GM23248 (cell line): ENCODE measurements at places on chromosomes 12 and 14.

DNA sequence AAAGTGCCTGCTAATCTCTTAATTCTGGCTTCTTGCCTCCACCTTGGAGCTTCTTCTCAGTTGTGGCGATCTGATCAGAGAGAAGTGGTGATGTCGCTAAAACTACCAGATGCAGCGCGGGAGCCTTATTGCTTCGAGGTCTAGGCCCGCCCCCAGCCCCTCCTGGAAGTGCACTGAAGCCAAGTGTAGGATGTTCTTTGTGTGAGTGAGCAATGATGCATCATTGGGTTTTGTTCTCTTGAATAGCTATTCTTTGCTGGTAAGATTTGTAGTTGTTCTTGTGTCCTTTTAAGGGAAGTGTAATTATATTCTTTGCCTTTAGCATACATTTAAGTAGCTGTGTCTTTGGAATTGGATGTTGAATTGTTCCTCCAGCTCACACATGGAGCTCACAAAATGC is 35.8 kb downstream of the MTHFD1 start:
- peaks cover 12% of the 10 kb centered on the region for H3K4me1 ChIP-seq
- DNase-seq = peak; percentile 46
- H3K27ac ChIP-seq = no peak overlapping the region
- H3K27me3 ChIP-seq = no peaks in the 10 kb centered on the region
- no peak overlapping the region for H3K4me3 ChIP-seq
- H3K36me3 ChIP-seq = peaks cover 22% of the 10 kb centered on the region

- H3K27ac ChIP-seq = peak overlapping the region; percentile 56
- H3K36me3 ChIP-seq = peaks cover 17% of the 10 kb centered on the region; the same call in 1 of the 2 replicates
- DNase-seq = peak; percentile 79
- H3K4me3 ChIP-seq = peak overlapping the region; percentile 95
- no peaks in the 10 kb centered on the region for H3K27me3 ChIP-seq
- H3K4me1 ChIP-seq = peaks cover 20% of the 10 kb centered on the region
These were observed 1.3 kb downstream of the ESYT1 start for GRCh38 chr12:56129206-56129941.

DNA sequence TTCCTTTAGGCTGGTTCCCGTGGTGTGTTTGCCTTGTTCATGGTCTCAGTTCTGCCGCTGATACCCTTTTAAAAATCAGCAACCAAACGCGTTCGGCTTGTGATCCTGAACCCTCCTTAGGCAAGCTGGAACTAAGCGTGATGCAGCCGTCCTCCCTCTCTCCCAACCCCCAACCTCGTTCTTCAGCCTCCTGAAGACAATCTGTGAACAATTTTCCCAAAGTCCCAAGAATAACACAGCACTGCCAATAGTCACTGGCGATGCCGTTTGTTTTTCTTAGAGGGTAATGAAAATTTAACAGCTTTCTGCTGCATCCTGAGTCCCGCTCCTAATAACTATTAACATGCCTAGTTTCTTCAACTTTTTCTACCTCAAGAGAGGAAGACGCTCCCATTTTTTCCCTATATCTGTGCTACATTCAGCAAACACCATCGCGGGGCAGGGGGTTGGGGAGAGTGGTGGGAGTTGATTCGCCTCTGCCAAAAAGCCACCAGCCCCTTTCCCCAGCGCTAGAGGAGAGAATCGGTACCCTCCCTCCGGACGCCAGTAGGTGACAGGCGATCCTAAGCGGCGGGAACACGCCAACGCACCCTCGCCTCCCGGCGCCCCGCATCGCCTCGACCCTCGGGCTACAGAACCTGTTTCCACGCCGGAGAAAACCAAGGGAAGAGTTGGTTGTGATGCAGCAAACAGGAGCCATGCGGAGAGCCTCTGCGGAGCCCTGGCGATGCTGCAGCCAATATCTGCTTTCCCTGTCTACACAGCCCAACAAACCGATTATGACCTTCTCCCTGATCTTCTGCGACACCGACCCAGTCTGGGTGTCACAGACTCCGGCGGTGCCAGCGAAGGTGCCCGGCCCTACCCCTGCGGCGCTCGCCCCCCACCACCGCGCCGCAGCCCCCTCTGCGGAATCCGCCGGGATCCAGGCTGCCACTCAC is 752 bp downstream of the PRICKLE1 start:
- H3K36me3 ChIP-seq = no peaks in the 10 kb centered on the region
- H3K27me3 ChIP-seq = no peaks in the 10 kb centered on the region
- peak; percentile 71 for DNase-seq
- H3K27ac ChIP-seq = no peak overlapping the region; the same call in 1 of the 2 replicates
- peak overlapping the region; percentile 87 for H3K4me3 ChIP-seq

GRCh38 chr14:98014851-98015615 is 1217.9 kb downstream of the VRK1 start:
- H3K4me3 ChIP-seq = no peak overlapping the region
- no peaks in the 10 kb centered on the region for H3K27me3 ChIP-seq
- H3K27ac ChIP-seq = no peak overlapping the region

GRCh38 chr12:48263617-48264016 is 60.5 kb upstream of the OR10AD1 start:
- no peaks in the 10 kb centered on the region for H3K4me1 ChIP-seq
- H3K4me3 ChIP-seq = no peak overlapping the region
- no peak overlapping the region for H3K27ac ChIP-seq
- H3K36me3 ChIP-seq = no peaks in the 10 kb centered on the region
- no peak for DNase-seq

- H3K27ac ChIP-seq = no peak overlapping the region
- DNase-seq = peak; percentile 79
- no peaks in the 10 kb centered on the region for H3K36me3 ChIP-seq
- no peak overlapping the region for H3K4me3 ChIP-seq
- no peaks in the 10 kb centered on the region for H3K4me1 ChIP-seq
These were observed 110.5 kb downstream of the ASCL4 start for GRCh38 chr12:107884769-107885694.

DNA sequence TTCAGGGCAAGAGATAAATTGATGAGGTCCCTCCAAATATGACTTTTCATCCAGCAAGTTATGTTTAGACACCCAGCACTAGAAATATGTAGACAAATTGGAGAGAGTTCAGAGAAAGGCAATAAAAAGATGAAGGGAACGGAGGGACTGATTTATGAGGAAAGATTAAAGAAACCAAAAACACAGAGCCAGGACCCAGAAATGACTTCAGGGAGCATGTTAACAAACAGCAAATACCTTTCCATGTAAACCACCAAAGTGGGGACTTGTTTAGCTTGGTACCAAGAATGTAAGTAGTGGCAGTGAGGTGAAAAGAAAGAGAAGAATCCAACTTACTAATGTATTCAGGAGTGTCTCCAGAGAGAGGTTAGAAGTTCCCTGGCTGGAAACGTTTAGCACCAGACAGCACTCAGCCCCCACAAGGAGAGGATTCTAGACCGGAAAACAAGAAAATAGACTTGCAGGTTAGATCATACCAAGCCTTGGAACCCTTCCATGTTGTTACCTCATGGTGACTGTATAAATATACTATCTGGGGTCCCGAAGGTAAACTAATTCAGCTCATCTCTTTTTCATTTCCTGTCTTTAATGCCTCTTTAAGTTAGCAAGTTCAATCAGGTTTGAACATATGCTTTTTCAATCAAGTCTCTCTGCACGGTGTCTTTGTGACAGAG is 79.2 kb downstream of the TBC1D30 start:
- H3K4me1 ChIP-seq = peaks cover 15% of the 10 kb centered on the region
- H3K27me3 ChIP-seq = 0 out of 2 replicates have a peak, but pooled peaks cover 6% of the 10 kb centered on the region
- peak; percentile 50 for DNase-seq
- H3K4me3 ChIP-seq = no peak overlapping the region
- no peak overlapping the region for H3K27ac ChIP-seq

- peaks cover 58% of the 10 kb centered on the region for H3K27me3 ChIP-seq
- H3K4me3 ChIP-seq = no peak overlapping the region
- no peaks in the 10 kb centered on the region for H3K36me3 ChIP-seq
- H3K27ac ChIP-seq = no peak overlapping the region
- H3K4me1 ChIP-seq = no peaks in the 10 kb centered on the region
These were observed 103.9 kb upstream of the DIO3 start for GRCh38 chr14:101457301-101457935.

GRCh38 chr14:88470542-88471440 is 84.0 kb downstream of the PTPN21 start:
- H3K4me1 ChIP-seq = peaks cover 30% of the 10 kb centered on the region
- H3K36me3 ChIP-seq = peaks cover 28% of the 10 kb centered on the region
- no peaks in the 10 kb centered on the region for H3K27me3 ChIP-seq
- peak overlapping the region; percentile 23; the same call in 1 of the 2 replicates for H3K27ac ChIP-seq

GRCh38 chr14:65927931-65928356 is 515.4 kb downstream of the FUT8 start:
- no peak for DNase-seq
- peaks cover 14% of the 10 kb centered on the region; the same call in 1 of the 2 replicates for H3K27me3 ChIP-seq
- H3K4me1 ChIP-seq = no peaks in the 10 kb centered on the region
- no peak overlapping the region for H3K4me3 ChIP-seq

DNA sequence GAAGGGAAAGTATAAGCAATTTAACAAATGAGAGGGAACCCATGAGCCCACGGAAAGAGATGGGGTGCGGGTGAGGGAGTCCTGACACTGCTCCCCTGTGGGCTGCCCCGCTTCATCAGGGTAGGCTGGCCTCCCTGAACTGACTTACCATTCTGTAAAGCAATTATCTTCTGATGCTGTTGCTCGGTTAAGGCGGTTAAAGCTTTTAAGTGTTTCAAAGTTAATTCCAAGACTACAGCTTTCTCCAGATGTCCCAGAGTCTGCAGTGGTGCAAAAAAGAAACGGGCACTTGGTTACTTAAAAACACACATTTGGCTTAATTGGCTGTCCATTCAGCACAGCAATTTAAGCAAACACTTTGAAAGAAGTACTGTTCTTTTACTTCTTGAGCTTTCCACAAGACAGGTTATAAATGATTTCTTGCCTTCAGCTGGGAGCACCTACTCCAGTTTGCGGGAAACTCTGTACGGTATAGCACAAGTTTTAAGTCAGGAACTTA is 1.3 kb downstream of the BHLHE41 start:
- peak overlapping the region; percentile 84 for H3K27ac ChIP-seq
- H3K4me1 ChIP-seq = peaks cover 25% of the 10 kb centered on the region
- peak overlapping the region; percentile 74 for H3K4me3 ChIP-seq
- no peak for DNase-seq

- no peak overlapping the region for H3K4me3 ChIP-seq
- H3K4me1 ChIP-seq = peaks cover 9% of the 10 kb centered on the region
- H3K27ac ChIP-seq = no peak overlapping the region
- H3K27me3 ChIP-seq = no peaks in the 10 kb centered on the region
- H3K36me3 ChIP-seq = no peaks in the 10 kb centered on the region
These were observed 11.5 kb downstream of the C14orf93 start for GRCh38 chr14:22998329-22999012.

- peak overlapping the region; percentile 74 for H3K27ac ChIP-seq
- H3K27me3 ChIP-seq = no peaks in the 10 kb centered on the region
- peak; percentile 49 for DNase-seq
- no peak overlapping the region for H3K4me3 ChIP-seq
These were observed 231.3 kb downstream of the MON2 start for GRCh38 chr12:62697893-62698292.

GRCh38 chr14:85607651-85608081 is 77.7 kb downstream of the FLRT2 start:
- peak overlapping the region; percentile 84 for H3K27ac ChIP-seq
- DNase-seq = peak; percentile 94
- no peaks in the 10 kb centered on the region for H3K27me3 ChIP-seq
- peak overlapping the region; percentile 38; the same call in 1 of the 2 replicates for H3K4me3 ChIP-seq
- 0 out of 2 replicates have a peak, but pooled peaks cover 4% of the 10 kb centered on the region for H3K36me3 ChIP-seq

DNA sequence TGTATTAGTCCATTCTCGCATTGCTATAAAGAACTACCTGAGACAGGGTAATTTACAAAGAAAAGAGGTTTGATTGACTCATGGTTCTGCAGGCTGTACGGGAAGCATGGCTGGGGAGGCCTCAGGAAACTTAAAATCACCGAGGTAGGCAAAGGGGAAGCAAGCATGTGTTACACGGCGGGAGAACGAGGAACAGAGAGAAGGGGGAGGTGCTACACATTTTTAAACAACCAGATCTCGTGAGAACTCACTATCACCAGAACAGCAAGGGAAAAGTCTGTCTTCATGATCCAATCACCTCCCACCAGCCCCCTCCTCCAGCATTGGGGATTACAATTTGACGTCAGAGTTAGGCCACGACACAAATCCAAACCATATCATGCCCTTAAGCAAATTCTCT is 13.3 kb upstream of the MAX start:
- no peak for DNase-seq
- H3K36me3 ChIP-seq = no peaks in the 10 kb centered on the region
- H3K4me3 ChIP-seq = no peak overlapping the region
- no peaks in the 10 kb centered on the region for H3K27me3 ChIP-seq

- H3K4me3 ChIP-seq = no peak overlapping the region
- no peak for DNase-seq
- no peaks in the 10 kb centered on the region for H3K36me3 ChIP-seq
- no peaks in the 10 kb centered on the region for H3K27me3 ChIP-seq
- H3K27ac ChIP-seq = no peak overlapping the region
These were observed 1195.7 kb downstream of the LRFN5 start for GRCh38 chr14:42802346-42802745.

DNA sequence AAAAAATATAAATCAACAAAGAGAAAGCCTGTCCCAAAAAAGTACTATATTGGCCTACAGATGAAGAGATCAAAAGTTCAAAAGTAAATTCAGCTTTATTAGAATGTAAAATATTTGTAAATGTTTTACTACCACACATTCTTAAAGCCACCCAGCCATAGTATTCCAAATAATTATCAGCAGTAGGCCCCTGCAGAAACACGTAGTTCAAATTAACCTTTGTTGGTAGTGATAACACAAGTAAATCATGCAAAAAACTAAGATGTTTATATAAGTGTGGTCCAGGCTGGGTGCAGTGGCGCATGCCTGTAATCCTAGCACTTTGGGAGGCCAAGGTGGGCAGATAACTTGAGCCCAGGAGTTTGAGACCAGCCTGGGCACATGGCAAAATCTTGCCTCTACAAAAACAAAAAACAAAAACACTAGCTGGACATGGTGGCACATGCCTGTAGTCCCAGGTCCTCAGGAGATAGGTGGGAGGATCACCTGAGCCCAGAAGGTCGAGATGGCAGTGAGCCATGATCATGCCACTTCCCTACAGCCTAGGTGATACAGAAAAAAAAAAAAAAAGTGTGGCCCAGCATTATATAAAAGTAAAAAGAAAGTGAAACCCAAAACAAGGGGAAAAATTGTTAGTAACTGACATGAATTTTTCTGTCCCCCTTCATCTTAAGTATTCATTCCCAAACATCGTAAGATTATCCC is 17.9 kb downstream of the SPTLC2 start:
- H3K27me3 ChIP-seq = no peaks in the 10 kb centered on the region
- no peak overlapping the region for H3K4me3 ChIP-seq
- no peak for DNase-seq
- peaks cover 23% of the 10 kb centered on the region; the same call in 1 of the 2 replicates for H3K36me3 ChIP-seq
- no peak overlapping the region for H3K27ac ChIP-seq
